ENCODE measurements at places on chromosomes 12 and 14.

DNA sequence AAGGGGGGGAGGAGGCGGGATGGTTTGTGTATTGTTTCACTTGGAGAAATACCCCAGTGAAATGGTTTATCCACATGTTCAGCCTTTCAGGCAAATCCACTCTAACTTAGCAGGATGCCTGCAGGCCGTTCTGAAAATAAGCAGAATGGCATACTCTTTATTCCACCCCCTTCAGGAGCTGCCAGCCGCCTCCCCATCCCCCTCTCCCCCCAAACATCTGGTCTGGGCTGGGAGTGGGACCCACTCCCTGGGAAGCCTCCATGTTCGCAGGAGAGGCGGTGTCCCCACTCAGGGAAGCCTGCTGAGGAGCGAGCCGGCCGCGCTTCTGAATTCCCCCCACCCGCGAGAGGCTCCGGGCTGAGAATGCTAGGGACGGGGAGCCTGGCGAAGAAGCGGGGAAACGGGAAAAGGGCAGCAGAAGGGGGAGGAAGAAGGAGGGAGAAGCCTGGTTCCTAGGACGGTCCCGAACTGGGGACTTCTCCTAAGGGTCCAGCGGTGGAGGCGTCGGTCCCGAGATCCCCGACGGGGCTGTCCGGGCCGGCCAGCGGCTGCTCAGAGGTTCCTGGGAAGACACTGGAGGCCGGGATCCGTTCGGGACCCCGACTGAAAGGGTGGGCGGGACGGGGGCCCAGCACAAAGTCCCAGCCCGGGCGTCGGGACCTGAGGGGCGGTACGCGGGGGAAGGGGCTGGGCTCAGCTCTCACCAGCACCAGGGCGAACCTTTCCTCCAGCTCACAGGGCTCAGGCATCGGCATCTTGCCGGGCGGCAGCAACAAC, 666 bp downstream of the FMNL3 start:
- peak; percentile 24 for DNase-seq

GRCh38 chr12:60693019-60693626, 1097.3 kb downstream of the SLC16A7 start:
- DNase-seq: no peak

DNA sequence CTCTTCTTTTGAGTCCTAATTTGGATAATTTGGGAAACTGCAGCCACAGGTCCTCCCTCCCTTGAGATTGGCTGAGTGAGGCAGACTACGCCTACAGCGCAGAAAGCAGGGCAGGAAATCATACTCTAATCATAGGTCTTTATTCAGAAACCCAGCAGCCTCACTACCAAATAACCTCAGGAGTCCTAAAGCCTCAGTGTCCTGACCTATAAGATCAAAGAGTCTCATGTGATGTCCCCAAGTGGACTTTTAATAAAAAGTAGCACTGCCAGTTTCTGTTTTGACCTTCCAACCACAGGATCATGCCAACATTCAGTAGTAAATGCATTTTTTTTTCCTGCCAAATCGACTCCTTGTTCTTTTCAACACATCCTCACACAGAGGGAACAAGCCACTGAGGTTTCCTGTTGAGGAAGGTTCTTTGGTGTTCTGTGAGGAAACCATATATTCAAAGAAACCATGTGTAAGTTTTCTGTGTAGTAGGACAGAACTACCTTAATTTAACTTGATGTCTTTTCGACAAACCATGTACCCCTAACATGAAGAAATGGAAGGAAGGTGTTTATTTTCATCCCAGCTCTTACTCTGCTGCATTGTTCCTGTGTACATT, 72.2 kb downstream of the VCPKMT start:
- DNase-seq: peak; percentile 67

DNA sequence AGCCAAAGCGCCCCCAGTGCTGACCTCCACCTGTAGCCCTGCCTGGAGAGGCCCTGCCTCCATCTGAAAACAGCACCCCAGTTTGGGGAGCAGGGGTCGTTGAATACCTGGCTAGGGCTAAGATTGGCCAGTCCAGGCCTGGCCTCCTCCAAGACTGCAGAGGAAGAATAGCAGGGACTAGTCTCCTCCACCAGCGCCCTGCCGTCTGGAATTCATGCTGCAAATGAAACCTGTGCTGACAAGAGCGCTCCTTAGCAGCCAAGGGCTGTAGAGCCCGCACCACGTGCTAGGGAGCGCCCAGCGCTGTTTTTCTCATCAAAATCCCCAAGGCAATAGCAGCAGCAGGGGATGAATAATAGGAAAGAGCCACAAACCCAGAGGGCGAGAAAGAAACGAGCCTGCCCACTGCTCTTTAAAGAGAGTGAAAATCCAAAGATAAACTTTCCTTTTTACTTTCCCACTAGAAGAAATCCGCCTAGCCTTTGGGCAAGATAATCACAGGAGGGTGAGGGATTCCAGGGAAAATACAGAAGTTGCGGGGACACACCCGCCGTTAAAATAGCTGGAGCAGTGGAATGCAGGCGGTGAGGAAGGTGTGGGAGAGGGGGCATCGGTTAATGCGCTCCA, 3.3 kb downstream of the COL2A1 start:
- DNase-seq: no peak

DNA sequence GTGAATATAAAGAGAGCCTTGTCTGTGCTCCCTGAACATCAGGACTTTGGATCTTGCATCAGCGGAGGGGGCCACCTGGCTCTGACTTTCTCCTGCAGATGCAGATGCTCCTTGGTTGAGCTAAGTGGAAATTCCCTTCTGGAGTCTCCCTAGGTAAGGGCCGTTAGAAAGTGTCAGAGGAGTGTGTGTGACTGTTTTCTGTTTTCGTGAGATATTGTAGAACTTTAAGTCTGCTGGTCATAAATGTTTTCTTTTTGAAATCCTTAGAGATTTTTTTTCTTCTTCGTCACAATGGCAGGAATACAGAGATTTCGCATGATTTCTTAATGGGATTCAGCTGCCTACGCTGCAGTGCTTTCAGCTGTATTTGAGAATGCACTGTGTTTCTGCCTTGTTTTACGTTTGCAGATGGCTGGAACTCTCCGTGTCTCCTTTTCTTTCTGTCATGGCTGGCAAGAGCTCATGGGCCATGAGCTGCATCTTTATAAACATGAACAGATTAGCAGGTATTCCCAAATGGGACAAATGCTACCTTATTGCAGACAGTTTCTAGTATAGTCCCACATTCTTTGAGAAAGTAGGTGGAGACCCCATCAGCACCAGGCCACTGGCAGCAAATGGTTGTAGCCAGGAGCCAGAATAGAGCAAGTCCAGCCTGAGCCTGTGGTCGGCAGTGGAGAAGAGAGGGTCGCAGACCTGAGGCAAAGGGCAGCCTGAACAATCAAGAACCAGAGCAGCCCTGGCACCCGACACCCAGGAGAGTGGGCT, 76.2 kb upstream of the FRMD6 start:
- DNase-seq: no peak

GRCh38 chr14:75648066-75648838, 12.4 kb downstream of the ERG28 start:
- DNase-seq: no peak

DNA sequence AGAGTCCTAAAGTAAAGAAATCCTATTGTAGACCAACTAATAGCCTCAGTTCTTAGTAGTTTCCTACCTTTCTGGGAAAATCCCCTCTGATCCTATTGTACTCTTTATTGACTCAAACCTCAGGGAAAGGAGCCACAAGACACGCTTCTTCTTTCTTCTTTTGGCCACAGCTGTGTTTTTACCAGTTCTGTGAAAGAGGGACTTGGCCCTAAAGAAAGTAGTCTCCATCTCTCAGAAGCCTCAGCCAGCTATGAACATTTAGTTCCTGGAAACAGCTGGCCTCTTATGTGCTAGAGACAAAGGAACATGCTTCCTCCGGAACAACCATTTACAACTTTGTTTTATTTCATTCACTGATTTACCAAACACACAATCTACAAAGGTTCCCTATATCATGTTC, 66.1 kb upstream of the ARID2 start:
- no peak for DNase-seq

DNA sequence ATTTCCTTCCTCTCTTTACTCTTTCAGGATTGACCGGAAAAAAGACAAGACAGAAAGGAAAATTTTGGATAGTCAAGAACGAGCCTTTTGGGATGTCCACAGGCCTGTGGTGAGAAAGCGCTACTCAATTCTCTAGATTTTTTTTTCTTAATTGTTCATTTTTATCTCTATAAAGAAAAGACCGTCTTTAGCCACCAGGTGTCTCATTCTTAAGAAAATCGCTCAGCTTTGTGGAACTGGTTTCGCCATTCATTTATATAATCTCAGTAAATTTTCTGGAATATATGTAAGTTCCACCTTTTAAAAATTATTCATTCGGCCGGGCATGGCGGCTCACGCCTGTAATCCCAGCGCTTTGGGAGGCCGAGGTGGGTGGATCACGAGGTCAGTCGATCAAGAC, 421.1 kb downstream of the DPF3 start:
- DNase-seq: no peak

- DNase-seq: no peak
Observed at GRCh38 chr12:85569261-85569660, 266.9 kb downstream of the RASSF9 start.

DNA sequence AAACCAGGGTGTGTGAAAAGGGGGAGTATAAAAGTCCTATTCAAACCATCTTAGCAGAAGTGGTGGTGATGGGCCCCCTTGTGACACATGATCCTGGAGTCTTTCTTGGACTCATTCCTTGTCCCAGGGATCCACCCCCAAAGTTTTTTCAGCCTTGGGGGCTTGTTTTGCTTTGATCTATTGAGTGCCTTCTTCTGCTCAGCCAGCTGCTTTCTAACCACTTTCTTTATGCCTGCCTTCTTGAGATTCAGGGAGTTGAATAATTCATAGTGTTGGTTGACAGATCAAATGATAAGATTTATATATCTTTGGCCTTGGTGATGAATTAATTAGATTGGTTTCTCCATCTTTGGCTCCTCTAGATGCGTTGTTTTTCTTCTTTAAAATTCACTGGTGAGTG, 926.7 kb downstream of the DIO2 start:
- no peak for DNase-seq

- DNase-seq: no peak
Observed at GRCh38 chr12:75327642-75328041, 2.5 kb downstream of the CAPS2 start.

GRCh38 chr14:65351493-65352194, 60.9 kb upstream of the FUT8 start:
- DNase-seq: no peak

DNA sequence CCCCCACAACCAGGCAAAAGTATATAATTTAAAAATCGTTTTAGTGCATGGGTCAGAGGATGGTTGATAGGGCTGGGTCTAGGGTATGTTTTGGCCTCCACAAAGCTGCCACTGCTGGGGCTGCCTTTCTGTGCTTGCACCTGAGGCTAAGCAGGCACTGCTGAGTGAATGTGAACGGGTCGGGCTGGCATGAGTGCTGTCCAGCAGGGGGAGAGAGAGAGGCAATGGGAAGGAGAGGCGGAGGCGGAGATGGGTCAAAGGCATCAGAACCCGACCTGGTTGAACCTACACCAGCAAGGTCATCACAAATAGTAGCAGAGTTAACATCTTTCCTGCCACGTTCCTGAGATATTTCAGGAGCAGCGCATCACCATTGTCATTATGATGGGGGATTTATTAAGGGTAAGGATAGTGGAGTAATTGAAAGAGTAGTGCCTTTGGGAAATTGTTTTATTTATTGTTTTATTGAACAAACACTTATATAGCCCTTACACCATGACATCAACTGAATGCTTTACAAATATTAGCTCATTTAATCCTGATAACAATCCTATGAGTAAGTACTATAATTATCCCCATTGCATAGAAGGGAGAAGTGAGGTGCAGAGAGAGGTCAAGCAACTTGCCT, 5.8 kb upstream of the NRXN3 start:
- DNase-seq: peak; percentile 41

Data from activated CD4-positive, alpha-beta T cell treated with anti-CD3 and anti-CD28 coated beads, Interleukin-10, Interleukin-2, amounts not matched to agents 100 ng/mL and 50 ng/mL, durations not matched to agents 16 hours and 8 hours (primary cell).